CD4-positive, alpha-beta T cell treated with Interleukin-10 for 1 hour (primary cell): ENCODE measurements at places on chromosomes 2 and 18.

- DNase-seq: no peak
These were observed 81.0 kb downstream of the EDAR start for GRCh38 chr2:108907822-108908712.

DNA sequence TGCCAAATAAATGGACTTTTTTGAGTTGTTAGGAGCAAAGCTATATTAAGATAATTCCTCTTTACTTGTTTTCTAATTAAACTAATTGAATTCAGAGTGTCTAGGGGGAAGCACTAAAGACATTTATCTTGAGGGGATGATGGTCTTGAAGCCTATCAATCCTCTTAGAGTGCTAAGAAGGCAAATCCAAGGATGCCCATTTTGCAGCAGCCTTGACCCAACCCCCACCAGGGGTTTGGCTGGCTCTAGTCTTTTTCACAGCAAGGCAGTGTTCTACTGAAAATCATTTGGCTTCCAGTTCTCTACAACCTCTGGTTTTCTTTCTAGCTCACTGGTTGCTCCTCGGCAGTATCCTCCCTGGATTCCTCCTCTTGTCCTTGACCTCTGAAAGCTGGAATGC is 6.5 kb upstream of the RAX start:
- no peak for DNase-seq

- no peak for DNase-seq
These were observed 1544.4 kb downstream of the LRP1B start for GRCh38 chr2:140586379-140586778.

DNA sequence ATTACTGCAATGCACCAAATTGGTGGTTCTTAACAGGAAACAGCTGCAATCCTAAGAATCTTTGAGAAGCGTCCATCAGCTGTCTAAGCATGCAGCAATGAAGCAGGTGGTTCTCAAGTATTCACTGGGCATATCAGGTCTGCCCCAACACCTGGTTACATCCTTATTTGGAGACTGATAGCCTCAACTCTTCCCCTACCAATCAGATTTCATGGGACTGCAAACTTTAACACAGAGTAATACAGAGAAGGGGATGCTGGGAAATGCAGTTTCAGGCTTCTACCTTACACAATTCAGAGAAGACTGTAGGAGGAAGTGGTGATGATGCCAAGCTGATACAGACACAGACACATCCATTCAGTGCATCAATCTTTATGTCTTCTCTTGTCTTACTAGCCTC is 240.5 kb downstream of the BCL2 start:
- DNase-seq: peak; percentile 19

- no peak for DNase-seq
These were observed 87.4 kb downstream of the INO80D start for GRCh38 chr2:205998583-205998982.

GRCh38 chr2:602571-603359 is 74.4 kb downstream of the TMEM18 start:
- DNase-seq: no peak

DNA sequence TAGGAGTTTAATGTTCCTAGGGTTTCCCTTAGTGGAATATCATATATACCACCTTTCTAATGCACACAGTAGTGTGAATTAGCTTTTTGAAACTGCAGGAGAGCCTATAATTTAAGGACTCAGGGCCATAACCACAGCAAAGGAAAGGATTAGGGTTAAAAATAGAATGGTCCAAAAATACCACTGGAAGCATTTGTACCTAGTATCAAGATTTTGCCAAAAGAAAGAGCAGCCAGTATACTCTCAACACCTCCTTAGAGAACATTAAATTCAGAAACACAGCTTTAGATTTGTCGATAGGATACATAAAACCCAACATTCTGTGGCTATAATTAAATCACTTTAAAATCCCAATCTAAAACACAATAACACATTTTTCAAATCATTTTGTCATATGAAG is 634.9 kb downstream of the EPHA4 start:
- DNase-seq: no peak

DNA sequence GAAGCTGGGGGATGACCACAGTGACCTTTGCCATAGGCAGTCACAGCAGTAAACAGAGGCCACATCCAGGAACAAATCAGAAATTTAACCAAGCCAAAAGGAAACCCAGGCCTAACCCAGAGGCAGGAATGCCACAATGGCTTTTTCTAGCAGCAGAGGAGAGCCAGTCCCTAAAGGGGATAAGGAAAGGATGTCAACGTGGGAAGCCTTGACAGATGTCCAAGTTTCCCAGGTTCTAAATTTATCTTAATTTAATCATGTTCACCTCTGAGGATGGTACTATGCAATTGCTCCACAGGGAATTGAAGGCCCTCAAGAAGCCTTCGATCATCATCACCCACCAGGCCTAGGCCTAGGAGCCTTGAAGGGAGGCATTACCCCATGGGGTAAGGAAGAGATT is 374.7 kb downstream of the TNS1 start:
- DNase-seq: no peak

GRCh38 chr2:10254373-10255188 is 48.1 kb upstream of the HPCAL1 start:
- DNase-seq: no peak

GRCh38 chr2:200188876-200189275 is 117.6 kb upstream of the SPATS2L start:
- DNase-seq: no peak

DNA sequence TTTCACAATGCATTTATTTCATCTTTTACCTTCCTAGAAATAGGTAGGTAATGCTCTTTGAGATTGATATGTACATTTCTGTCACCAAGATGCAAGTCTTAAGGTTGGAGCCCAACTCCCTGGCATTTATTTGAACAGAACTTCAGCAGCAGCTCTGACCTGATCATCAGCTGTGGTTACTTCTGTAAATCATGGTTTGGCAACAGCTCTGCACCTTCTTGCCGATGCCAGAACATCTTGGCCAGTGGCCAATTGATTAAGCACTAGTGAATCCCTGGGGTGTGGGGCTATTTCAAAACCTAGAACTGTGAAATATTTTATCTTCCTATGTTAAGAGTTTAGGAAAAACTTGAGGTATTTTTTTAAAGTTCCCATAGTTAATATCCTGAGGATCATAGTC is 124.8 kb upstream of the NYAP2 start:
- DNase-seq: no peak

- DNase-seq: peak; percentile 78
These were observed at the start of gene TP53I3 for GRCh38 chr2:24084386-24085199. Gene TP53I3 (minus strand): TSS chr2:24084834. CDS start chr2:24084326, 508 bp downstream.

DNA sequence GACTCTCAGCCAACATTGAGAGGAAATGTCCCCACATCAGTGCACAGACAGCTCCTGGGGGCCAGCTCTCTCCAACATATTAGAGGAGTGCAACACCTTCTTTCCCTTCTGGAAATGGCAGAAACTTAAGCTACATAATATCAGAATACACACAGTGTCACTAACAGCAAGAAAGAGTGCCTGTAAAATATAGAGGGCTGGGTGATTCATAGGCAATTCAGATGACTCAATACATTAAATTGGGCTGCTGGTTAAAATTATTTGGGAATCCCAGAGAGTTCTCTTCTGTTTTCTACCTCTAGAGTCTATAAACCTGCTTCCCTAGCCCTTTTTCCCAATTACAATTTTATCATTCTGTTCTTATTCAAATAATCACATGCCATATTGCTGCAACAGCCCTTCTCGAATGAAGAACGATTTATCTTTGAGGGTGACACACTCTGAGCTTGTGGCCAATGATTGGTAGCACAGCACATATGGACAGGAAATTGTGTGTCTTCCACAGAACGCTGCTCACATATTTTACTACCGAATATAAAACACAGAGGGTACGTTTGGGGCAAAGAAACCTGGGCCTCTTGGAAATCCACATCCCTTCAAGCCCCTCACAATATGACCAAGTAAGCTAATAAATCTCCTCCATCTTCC is 381.2 kb downstream of the MBD2 start:
- DNase-seq: no peak

GRCh38 chr18:50738098-50738757 is 81.6 kb downstream of the MRO start:
- DNase-seq: no peak

DNA sequence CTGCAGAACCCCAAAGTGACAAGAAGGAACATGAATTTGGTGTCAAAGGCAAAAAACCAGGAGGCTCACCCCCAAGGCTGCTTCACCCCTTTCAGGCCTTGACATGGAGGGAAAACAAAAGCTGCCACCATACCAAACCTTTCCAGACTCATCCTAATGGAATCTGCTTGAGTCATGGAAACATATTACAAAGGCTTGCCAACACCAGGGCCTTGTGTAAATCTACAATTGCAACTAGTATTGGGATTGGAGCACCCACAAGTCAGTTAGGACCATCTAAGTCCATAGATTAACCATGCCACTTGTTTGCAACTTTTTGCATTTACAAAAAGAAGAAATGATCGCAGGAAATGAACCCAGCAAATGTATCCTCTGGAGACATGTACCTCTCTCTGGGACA is 297.6 kb downstream of the CDCA7 start:
- no peak for DNase-seq

DNA sequence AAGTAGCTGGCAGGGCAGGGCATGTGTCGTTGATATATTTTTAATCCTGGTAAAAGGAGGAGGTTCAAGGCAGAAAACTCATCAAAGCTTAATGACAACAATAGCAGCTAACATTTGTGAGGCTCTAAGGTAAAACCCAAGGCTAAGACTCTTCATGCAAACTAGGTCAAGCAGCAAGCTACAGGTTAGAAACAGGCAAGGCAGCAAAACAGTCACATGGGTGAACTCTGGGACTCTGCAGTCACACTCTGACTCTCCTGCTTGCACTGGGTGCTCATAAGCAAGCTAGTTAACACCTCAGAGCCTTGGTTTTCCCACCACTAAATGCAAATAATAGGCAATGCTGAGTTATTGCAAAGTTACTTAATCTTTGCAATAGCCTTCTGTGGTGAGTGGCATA is 7.9 kb downstream of the IL1RN start:
- DNase-seq: no peak

GRCh38 chr2:44934038-44934982 is 7.2 kb upstream of the SIX3 start:
- no peak for DNase-seq

- peak; percentile 60 for DNase-seq
These were observed 23.0 kb downstream of the CYTIP start for GRCh38 chr2:157420771-157421323.

- DNase-seq: no peak
These were observed 63.9 kb downstream of the NEB start for GRCh38 chr2:151670346-151670745.

DNA sequence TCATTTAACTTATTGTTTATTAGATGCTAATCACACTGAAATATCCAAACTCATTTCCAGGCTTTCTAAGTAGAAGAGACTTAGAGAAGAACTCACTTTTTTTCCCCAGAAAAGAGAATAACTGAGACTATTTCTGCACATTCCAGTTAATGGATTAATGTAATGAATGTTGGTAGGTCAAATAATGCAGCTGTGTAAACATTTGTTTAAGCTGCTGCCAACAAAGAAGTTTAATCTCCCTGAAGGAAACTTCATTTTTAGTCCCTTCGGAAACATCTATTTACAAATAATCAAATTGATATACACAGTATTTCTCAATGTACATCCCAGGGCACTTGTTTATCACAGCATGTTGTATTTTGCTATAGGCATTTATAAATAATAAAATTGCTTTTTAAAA is 126.9 kb downstream of the KCNS3 start:
- no peak for DNase-seq

- DNase-seq: no peak
These were observed 132.2 kb downstream of the ARL4C start for GRCh38 chr2:234364661-234365060.

DNA sequence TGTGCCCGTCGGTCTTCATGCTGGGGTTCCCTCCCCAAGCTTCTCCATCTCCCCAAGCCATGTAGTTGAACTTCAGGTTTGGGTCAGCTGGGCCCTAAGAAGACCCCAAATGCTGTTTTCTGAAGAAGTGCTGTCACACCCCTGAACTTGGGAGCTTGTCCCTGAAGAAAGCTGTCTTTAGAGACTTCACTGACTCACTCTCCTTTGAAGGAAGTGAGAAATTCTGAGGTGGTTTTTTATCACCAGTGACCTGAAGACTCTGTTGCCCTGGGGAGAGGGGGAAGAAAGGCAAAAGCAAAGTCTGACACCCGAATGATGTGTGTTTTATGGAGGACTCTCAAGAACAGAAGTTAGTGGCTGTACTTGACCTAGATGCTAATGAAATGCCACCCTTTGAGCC is 83.6 kb upstream of the BCL2L11 start:
- no peak for DNase-seq

GRCh38 chr2:113848758-113849415 is 41.0 kb upstream of the ACTR3 start:
- no peak for DNase-seq

DNA sequence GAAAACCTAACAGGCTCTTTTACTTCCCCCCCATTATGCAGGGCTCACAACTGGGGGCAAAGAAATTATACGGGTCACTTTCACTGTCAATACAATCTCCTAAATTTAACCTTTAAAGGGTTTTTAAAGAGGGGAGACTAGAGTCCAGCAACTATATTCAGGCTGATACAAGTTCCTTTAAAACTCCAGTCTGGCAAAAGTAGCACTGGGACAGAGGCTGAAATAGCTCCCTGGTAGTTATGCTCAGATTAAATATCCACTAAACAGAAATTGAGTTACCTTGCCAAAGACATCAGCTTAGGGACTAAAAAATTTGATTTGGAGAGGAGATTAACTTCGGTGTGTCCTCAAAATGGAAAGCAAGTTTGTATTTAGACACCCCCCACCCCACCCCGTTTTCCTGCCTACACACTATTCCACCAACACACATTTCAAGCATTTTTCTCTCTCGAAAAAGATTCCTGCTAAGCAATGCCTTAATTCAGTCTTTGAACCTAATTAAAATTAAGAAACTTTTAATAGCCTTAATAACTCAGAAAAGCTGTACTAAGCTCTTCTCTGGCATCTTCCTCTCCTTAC is 127.2 kb downstream of the OSBPL1A start:
- DNase-seq: no peak

DNA sequence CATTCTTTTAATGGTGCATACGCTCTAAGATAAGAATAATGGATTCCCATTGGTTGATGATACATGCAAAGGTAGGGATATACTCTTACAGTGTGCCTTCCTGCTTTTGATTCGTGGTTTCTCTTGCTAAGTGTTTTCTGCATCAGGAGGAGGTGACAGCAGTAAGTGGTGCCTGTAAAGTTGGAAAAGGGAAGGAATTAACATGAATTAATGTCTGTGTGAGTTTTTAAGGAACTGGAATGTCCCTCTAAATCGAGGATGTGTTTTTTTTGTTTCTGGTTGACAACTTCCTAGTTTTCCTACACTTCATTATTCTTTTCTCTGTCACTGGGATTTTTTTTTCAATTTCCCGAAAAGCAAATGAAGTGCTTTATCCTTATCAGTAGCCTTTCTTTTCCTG is 54.4 kb downstream of the CRIM1 start:
- DNase-seq: no peak

DNA sequence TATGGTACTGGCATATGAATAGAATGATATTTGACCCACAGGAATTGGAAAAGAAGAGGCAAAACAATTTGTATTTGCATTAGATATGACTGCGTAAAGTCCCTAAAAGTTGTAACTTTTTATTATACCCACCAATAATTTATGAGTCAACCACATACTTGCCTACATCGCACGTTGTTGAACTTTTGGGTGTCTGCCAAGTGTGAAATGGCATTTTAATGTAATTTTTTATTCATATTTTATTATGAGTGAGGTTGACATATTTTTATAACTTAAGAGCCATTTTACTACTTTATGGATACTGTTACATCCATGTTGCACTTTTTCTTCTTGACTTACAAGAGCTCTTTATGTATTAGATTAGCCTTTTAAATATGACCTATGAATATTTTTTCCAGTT is 4.6 kb downstream of the DSC2 start:
- DNase-seq: no peak
